Stimulated activated CD8-positive, alpha-beta memory T cell treated with anti-CD3 and anti-CD28 coated beads, Interleukin-12 subunit alpha, Interleukin-12 subunit beta, amount 100 ng/mL, for 1 hour (primary cell): ENCODE measurements at places on chromosomes 2 and 18.

DNA sequence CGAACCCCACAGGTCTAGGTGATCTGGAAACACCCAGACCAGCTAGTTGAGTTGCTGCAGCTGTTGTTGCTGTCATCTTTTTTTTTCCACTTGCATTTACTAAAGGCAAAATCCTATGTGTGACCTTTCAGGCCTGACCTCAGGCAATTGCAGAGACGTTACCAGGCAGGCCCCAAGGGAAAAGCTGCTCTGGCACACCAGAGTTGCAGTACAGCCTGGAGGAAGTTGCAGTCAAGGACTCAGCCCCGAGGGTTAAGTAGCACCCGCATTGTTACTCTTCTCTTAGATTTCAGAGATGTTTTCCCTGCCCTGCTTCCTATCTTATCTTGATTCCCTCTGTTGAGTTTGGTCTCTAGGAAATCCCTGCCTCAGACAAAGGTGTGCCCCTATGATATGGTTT is 45.2 kb upstream of the SMAD2 start:
- no peak for DNase-seq

GRCh38 chr18:49098386-49098785 is 147.6 kb upstream of the SMAD7 start:
- DNase-seq: no peak

- no peak for DNase-seq
Observed at GRCh38 chr2:160387558-160388262, 105.9 kb downstream of the RBMS1 start.

DNA sequence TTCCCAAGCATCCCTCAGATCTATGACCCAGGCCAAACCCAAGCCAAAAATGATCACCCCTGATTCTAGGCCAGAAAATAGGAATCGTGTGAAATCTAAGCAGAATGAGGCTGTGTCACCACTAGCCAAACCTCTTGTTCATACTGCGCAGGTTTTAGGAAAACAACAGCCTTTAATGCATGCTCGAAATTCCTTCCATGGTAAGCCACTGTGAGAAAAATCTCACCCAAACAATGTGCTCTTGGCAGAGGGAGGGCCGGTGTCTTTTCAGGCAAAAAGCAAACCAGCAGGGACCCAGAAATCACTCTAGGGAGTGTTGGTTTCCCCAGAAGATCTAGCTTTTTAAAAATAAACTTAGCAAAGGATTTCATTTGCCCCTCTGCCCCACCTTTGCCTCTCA is 71.2 kb upstream of the FOSL2 start:
- no peak for DNase-seq

DNA sequence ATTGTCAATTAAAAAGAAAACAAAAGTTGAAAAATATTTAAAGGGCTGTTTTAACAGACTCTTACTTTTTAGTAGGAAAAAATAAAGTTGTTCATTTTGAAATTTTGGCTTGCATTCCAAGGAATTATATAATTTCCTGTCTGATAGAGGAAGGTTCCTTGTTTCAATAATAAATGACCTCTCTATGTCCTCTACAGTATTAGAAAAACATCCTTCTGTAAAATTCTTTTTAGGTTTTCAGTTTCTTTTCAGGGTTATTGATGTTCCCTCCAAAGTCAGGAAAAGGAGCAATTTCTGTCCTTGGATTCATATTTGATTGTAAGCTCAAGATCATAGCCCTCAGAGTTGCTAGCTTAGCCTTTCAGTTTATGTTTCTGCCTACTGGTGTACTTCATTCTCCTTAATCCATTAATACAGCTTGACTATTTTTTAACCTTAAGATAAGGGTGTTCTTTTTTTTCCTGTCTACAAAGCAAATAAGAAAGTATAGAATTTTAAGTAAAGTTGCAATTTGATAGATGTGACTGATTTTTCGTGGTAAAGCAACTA is 125.2 kb upstream of the COL3A1 start:
- DNase-seq: no peak

GRCh38 chr2:64745562-64745961 is 91.8 kb upstream of the SERTAD2 start:
- no peak for DNase-seq
